Activated CD8-positive, alpha-beta memory T cell treated with anti-CD3 and anti-CD28 coated beads, Interleukin-2, amount 10 ng/mL, durations not matched to agents 7 days and 5 days (primary cell): ENCODE measurements at places on chromosomes 12 and 14. TPM values are rescaled to one million over a fixed set of nuclear protein-coding genes. Genes with fewer than 3 reads are reported as not detected.

Gene GRIP1
- total RNA-seq = 1.9 TPM

Gene AVPR1A
- total RNA-seq = not detected

GRCh38 chr12:66268562-66268961 lies 33.7 kb upstream of the HELB start:
- H3K27me3 ChIP-seq = peaks cover 3% of the 10 kb centered on the region
- H3K4me3 ChIP-seq = no peak overlapping the region
- H3K4me1 ChIP-seq = no peaks in the 10 kb centered on the region
- no peak overlapping the region for H3K27ac ChIP-seq

DNA sequence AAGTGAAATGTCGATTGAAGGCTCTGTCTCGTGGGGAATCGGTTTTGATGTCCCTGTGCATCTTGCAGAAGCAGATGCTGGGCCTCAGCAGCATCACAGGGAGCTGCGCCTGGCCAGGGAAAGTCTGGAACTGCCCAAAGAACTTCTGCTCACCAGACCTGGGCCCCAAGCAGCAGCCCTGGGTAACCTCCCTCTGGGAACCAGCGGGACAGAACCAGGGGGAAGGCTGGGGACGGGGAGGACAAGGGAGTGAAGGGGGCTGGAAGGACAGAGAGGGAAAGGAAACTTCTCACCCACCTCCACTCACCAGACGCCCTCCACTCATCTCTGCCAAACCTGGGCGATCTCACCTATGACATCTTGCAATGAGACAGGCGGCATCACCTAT lies 26.8 kb upstream of the C14orf180 start:
- H3K4me1 ChIP-seq = no peaks in the 10 kb centered on the region
- DNase-seq = no peak
- H3K36me3 ChIP-seq = no peaks in the 10 kb centered on the region
- no peak overlapping the region for H3K27ac ChIP-seq
- no peaks in the 10 kb centered on the region for H3K27me3 ChIP-seq
- no peak overlapping the region for H3K4me3 ChIP-seq

- peaks cover 20% of the 10 kb centered on the region for H3K4me1 ChIP-seq
- H3K4me3 ChIP-seq = peak overlapping the region; percentile 58
- peak; percentile 63 for DNase-seq
- H3K27ac ChIP-seq = peak overlapping the region; percentile 87
- peaks cover 4% of the 10 kb centered on the region for H3K36me3 ChIP-seq
Observed at GRCh38 chr12:128829861-128830504, 6.2 kb upstream of the SLC15A4 start.

DNA sequence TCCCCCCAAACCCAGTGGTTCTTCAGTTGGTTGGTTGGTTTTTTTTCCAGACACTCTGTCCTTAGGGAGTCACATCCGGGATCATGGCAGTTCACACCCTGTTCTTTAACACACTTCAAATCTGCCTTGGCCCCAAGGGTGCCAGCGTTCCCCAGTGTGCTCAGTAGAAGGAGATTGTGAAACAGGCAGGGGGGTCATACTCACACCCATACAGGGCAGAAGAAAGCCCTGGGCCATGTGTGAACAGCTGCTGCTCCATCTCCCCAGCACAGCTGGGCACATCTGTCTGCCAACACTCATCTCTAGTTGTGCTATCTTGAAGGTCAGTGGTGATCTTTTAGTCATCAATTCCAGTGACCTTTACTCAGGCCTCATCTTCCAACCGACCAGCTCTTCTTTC lies 64.4 kb upstream of the FUT8 start:
- H3K36me3 ChIP-seq = peaks cover 47% of the 10 kb centered on the region
- no peak for DNase-seq
- no peak overlapping the region for H3K4me3 ChIP-seq
- peak overlapping the region; percentile 48 for H3K27ac ChIP-seq
- peaks cover 44% of the 10 kb centered on the region for H3K4me1 ChIP-seq
- no peaks in the 10 kb centered on the region for H3K27me3 ChIP-seq

DNA sequence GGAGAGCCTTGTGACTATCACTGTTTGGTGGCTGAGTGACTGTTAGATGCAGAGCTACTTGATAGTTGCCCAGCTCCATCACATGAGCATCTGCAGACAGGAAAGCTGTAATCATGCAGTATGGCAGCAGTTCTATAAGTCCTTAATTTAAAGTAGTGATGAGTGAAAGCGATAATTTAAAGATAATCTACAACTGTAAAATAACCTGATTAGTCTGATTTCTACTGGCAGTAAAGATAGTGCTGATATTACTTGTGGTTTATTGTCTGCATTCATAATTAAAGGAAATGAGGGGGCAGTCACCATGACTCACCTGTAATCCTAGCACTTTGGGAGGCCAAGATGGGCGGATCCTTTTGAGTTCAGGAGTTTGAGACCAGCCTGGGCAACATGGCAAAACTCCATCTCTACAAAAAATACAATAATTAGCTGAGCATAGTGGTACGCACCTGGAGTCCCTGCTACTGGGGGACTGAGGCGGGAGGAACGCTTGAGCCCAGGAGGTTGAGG lies 41.2 kb upstream of the PLEKHD1 start:
- peaks cover 34% of the 10 kb centered on the region for H3K36me3 ChIP-seq
- H3K27me3 ChIP-seq = no peaks in the 10 kb centered on the region
- H3K4me3 ChIP-seq = no peak overlapping the region
- H3K4me1 ChIP-seq = peaks cover 12% of the 10 kb centered on the region

- peak overlapping the region; percentile 90 for H3K27ac ChIP-seq
- peaks cover 40% of the 10 kb centered on the region for H3K4me1 ChIP-seq
- peak overlapping the region; percentile 99 for H3K4me3 ChIP-seq
- DNase-seq = no peak
- H3K36me3 ChIP-seq = peaks cover 23% of the 10 kb centered on the region
Observed at GRCh38 chr12:120447992-120448391, 1.7 kb downstream of the GATC start.
